T-helper 1 cell (primary cell): ENCODE measurements at places on chromosomes 6 and 20.

DNA sequence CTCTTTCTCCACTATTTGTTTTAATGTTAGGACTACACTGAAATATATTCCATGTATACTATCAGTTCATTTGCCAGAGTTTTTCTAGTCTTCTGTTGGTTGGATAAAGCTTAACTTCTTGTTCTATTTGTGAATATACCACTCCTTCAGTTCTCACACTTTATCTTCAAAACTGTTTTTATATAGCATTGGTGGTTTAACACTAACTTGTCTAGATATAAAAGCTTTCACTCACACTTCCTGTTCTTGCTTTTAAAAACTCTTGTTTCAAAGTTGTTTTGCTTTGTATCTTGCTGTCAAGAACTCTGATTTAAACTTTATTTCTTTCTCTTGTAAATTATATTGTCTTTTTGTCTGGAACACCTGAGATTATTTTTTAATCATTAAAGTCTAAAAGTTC, 226.8 kb upstream of the TENT5A start:
- no peak for DNase-seq

DNA sequence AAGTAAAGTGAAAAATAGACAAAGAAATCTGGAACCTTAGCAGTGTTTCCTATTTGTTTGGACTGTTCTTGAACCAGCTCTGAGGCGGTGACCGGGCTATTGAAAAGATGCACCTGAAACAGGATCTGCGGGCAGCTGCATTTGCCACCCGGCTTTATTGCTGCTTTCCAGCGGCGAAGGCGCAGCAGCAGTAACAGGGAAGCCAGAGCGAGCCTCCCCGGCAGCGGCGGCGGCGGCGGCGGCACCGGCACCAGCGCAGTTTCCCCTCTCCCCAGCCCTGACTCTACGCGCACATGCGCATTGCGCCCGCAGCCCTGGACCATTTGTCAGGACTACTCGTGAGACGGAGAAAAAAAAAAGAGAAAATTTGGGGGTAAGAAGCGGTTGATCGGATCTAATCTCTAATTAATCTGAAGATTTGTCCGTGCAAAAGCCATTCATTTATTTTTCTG, at the start of gene L3MBTL3:
TSS of gene L3MBTL3 (plus strand) at position 290 of the 452 bp plus-strand sequence. CDS start 24,119 bp downstream, outside the sequence.
- peak; percentile 81 for DNase-seq

DNA sequence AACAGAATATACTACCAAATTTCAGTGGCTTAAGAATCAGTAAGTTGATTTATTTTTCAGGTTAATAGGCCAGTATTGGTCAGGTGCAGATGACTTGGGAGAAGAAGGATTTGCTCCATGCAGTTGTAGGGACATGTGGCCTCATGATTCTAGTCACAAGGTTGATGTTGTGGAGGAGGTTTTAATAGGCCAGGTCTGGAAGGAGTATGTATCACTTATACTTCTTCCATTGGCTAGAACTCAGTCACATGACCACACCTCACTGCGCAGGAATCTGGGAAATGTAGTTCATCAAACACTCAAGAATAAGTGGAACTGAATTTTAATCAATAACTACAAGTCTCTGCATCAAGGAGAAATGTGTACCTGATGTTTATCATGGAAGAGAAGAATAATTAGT, 281.5 kb upstream of the QKI start:
- no peak for DNase-seq

GRCh38 chr6:120587381-120587780, 746.9 kb downstream of the TBC1D32 start:
- no peak for DNase-seq

GRCh38 chr6:139173822-139174221, 38.9 kb downstream of the HECA start:
- no peak for DNase-seq

DNA sequence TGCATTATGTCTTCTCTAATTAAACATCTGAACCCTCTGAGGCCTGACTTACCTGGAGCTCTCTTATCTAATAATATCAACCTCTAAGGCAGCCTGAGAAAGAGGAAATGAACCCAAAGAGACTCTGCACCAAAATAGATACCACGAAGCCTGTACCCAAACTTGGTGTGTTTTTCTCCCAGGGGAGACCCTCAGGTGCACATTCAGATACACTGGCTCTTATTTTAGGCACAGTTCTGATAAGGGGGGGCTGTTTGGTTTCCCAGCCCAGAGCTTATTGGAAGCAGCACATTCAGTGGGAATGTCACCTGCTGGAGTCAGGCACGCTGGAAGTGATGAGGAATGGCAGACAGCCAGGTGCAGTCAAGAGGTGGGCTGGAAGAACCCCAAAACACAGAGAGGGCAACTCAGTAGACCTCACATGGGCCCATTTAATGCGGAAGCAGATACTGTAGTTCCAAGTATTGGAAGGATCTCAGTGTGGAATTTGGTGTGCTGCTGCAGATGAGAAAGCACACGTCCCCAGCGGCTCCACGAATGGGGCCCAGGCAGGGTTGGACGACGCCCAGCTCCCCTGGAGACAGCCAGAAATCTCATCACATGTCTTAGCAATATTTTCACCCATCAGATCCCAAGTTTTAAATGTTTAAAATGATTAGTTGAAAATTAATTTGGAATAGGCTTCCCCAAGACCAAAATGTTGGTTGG, 9.7 kb upstream of the CCR6 start:
- DNase-seq, result no peak

- DNase-seq, result no peak
These were observed 180.1 kb upstream of the RNF24 start for GRCh38 chr20:4195499-4195898.

DNA sequence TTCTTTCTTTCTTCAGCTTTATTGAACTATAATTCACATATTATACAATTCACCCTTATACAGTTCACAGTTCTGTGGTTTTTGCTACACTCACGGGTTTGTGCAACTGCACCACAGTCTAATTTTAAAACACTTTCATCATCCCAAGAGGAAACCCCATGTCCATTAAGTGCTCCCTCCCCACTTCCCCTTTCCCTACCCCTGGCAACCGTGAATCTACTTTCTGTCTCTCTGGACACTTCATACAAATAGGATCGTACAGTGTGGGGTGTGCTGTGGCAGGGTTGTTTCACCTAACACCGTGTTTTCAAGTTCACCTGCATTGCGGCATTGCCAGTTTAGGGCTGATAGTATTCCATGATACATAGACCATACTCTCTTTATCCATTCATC, 118.8 kb downstream of the PHACTR3 start:
- DNase-seq, result no peak

DNA sequence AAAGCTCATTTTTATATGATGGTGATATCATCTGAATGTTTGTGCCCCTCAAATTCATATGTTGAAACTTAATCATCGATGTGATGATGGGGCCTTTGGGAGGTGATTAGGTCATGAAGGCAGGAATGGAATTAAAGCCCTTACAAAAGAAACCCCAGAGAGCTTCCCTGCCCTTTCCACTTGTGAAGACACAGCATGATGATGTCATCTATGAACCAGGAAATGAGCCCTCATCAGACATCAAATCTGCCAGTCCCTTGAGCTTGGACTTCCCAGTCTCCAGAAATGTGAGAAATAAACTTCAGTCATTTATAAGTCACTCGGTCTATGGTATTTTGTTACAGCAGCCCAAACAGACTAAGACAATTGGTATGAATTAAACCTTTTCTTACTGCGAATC, 153.1 kb downstream of the MYB start:
- DNase-seq, result no peak

- no peak for DNase-seq
These were observed 2.4 kb downstream of the METTL24 start for GRCh38 chr6:110355727-110356126.

DNA sequence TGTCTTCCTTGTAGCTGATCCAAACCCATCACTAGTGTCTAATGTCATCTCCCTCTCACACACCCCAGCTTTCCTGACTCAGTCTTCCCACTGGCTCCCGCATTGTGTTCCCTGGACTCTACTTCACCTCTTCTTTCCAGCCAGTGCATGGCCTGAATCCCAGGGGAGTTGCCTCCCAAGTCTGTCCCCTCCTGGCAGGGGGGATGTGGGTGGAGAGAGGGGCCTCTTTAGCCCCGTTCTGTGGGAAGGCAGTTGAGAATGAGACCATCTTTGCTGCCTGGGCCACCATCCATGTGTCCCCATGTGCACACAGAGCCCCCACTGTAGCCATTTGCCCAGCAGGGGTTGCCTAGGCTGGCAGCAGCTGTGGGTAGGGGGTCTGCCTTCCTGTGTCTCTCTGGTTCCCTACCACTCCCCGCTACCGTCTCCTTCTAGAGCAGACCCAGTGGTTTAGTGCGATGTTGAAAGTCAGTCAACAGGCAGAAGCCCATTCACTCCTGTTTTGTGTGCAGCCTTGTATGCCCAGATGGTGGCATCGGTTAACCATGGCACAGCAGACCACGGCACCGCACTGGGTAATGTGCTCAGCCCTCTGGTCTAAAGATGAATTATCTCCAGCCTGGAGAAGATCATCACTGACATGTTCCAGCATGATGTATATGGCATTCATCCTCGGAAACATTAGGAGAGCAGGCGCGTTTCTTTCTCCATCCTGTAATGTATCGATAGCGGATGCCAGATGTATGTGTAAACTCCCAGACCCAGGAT, 178.8 kb upstream of the SNX9 start:
- no peak for DNase-seq

GRCh38 chr6:63597141-63598048, 25.1 kb downstream of the LOC128125822 start:
- DNase-seq, result no peak

GRCh38 chr20:51458751-51459439, 83.6 kb downstream of the NFATC2 start:
- DNase-seq, result no peak

DNA sequence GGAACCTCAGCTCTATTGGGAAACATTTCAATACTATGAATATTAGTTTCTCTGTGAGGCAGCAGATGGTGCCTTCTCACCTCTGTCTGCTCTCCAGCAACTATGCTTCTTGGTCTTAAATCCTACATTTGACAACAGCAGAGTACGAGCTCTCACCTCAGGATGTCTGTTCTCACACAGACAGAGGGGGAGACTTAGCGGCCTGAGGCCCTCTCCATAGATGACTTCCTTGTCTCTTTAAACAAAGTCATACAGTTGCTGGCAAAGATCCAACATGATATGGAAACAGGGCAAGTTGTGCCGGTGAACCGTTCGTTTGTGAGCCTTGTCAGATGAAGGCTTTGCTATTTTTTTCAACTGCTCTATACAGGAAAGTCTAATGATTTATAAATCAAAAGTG, 43.7 kb upstream of the GABRR1 start:
- DNase-seq, result no peak

GRCh38 chr6:92427453-92427852, 991.9 kb downstream of the EPHA7 start:
- DNase-seq, result no peak

DNA sequence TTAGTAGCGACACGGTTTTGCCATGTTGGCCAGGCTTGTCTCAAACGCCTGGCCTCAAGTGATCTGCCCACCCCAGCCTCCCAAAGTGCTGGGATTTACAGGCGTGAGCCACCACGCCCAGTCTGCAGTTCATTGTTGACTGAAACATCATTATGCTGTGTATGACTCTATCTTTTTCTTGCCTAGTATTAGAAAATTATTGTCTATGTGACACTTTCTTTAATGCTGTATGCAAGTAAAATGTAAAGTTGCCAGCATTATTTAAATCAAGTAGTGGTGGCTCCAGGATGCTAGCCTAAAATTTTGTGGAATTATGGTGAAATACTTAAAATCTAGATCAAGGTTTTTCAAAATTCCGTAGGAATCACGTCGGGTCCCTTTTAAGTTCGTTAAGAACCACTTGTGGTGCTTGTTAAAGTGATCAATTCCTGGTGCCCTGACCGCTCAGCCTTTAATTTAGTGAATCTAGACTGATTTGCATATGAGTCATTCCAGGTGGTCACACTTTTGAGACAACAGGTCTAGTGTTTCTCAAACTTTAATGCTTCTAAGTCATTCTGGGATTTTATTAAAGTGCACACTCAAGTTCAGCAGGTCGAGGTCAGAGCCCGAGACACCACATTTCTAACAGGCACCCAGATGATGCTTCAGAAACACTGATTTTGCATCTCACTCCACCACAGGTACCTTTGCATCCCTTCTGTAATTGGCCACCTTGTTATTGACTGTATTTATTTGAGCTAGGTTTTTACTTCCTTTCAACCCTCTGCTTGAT, 132.6 kb upstream of the MTHFD1L start:
- no peak for DNase-seq

DNA sequence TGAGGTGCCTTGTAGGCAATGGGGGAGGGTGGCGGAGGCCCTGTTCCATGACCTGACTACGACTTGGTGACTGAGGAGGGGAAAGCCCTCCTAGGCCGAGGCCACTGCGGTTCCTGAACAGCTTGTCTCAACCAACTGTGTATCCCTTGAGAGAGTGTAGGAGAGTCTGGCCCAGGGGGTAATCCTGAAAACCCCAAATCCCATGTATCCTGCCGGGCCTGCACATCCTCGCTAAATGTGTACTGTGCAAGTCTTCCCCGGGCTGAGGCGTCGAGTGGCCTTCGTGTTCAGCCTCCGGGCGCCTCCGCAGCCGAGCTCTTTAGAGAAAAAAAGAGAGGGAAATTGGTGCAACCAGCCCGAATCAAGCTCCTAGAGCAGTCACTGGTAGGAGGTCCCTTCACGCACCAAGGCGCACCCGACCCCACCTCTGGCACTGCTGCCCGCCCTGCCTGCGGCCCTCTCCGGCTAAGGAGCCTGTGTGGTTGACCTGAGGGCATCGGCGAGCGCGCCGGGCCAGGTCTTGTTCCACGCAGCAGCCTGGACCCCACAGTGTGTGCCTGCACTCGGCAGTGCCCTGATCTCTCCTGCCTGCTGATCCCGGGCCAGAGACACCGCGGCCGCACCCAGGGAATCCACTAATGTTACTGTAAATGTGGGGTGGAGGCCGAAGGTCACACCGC, 7.3 kb downstream of the SIM1 start:
- DNase-seq, result no peak

DNA sequence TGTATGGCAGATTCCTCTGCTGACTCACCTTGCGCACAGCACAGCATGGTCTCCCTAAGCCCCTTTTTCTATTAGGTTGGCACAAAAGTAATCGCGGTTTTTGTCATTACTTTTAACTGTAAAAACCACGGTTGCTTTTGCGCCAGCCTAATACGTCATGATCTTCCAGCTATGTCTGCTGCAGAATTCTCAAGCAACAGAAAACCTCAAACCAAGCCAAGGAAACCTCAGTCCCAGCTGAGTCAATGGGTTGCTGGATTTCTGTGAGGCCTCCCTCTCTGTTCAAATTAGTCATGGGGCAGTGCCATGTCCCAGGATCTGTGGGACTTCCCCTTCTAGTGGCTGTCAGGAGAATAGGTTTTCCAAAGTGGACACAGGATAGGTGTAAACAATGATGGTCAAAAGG, 15.7 kb upstream of the ENPP1 start:
- no peak for DNase-seq

DNA sequence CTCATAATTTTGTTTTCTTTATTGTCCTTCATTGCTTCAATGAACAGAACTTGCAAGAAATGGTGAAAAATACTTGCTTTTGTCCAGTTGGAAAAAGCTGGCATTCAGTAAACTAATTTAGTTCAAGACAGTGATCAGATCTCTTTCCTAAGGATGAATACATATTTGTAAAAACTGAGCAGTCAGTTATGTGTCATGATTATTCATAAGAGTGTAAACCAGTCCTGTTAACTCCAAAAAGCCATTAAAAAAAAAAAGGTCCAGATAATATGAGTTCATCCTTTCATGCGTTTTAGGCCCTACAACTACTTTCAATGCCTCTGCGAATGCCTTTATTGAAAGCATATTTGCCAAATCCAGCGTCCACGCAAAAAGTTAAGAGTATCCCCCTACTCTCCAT, 609 bp downstream of the PGM3 start:
- DNase-seq, result no peak
